ENCODE measurements at places on chromosomes 2 and 18. TPM values are rescaled to one million over a fixed set of nuclear protein-coding genes. Genes with fewer than 3 reads are reported as not detected.

VWA3B gene
- not detected for total RNA-seq

AP1S3 gene
- 5.5 TPM for total RNA-seq

ZSCAN30 gene
- 9.8 TPM for total RNA-seq

PLB1 gene
- total RNA-seq = 8.2 TPM

HOXD11 gene
- total RNA-seq = not detected

ADAM23 gene
- 19.2 TPM for total RNA-seq

DLGAP1 gene
- total RNA-seq = 6.0 TPM

GAL3ST2 gene
- total RNA-seq = 1.3 TPM

NPPC gene
- total RNA-seq = not detected

Data from chondrocyte (in vitro differentiated cells).